ENCODE measurements at places on chromosomes 16 and 17.

GRCh38 chr16:56029026-56029425 is 153.9 kb upstream of the CES5A start:
- no peak for DNase-seq
- H3K36me3 ChIP-seq: no peaks in the 10 kb centered on the region
- no peak overlapping the region for H3K27ac ChIP-seq
- no peaks in the 10 kb centered on the region for H3K4me1 ChIP-seq
- H3K4me3 ChIP-seq: no peak overlapping the region

DNA sequence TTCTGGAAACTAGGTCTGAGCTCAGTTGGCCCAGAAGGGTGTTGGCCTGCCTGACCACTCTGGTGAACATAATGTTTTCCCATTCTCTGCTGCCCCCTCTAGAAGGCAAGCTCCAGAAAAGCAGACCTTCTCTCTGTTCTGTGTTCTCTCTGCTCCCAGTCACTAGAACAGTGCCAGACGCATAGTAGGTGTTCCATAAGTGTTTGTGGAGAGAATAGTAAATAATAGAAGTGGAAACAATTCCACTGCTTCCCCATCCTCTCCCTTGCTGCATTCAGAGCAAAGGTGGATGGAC is 32.2 kb upstream of the ETV4 start:
- no peak overlapping the region for H3K4me3 ChIP-seq
- no peaks in the 10 kb centered on the region for H3K36me3 ChIP-seq
- DNase-seq: no peak
- H3K27ac ChIP-seq: peak overlapping the region; percentile 73
- H3K4me1 ChIP-seq: no peaks in the 10 kb centered on the region

- H3K4me1 ChIP-seq: peaks cover 83% of the 10 kb centered on the region
- H3K36me3 ChIP-seq: no peaks in the 10 kb centered on the region
- peak overlapping the region; percentile 92 for H3K27ac ChIP-seq
- H3K27me3 ChIP-seq: peaks cover 17% of the 10 kb centered on the region
- no peak for DNase-seq
- H3K4me3 ChIP-seq: no peak overlapping the region
Observed at GRCh38 chr17:2062571-2063183, 7.8 kb downstream of the HIC1 start.

- no peak for DNase-seq
- no peaks in the 10 kb centered on the region for H3K36me3 ChIP-seq
- no peaks in the 10 kb centered on the region for H3K4me1 ChIP-seq
- no peak overlapping the region for H3K27ac ChIP-seq
- H3K4me3 ChIP-seq: no peak overlapping the region
Observed at GRCh38 chr17:64599187-64599676, 62.9 kb downstream of the SMURF2 start.

- H3K27me3 ChIP-seq: no peaks in the 10 kb centered on the region
- peak overlapping the region; percentile 77 for H3K4me3 ChIP-seq
- peak overlapping the region; percentile 95 for H3K27ac ChIP-seq
- DNase-seq: no peak
- H3K36me3 ChIP-seq: no peaks in the 10 kb centered on the region
Observed at GRCh38 chr17:28570716-28571360, 486 bp downstream of the PIGS start.

DNA sequence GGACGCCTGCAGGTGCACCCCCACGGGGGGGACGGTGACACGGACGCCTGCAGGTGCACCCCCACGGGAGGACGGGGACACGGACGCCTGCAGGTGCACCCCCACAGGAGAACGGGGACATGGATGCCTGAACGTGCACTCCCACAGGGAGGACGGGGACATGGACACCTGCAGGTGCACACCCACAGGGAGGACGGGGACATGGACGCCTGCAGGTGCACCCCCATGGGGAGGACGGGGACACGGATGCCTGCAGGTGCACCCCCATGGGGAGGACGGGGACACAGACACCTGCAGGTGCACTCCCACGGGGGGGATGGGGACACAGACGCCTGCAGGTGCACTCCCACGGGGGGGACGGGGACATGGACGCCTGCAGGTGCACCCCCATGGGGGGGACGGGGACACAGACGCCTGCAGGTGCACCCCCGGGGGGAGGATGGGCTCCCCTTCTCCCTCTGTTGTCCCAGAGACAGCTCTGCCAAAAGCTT is 114.5 kb upstream of the METRNL start:
- no peak overlapping the region for H3K4me3 ChIP-seq
- no peaks in the 10 kb centered on the region for H3K4me1 ChIP-seq
- H3K27me3 ChIP-seq: no peaks in the 10 kb centered on the region
- no peak for DNase-seq

GRCh38 chr17:81179861-81180260 is 13.8 kb upstream of the AATK start:
- H3K4me1 ChIP-seq: no peaks in the 10 kb centered on the region
- no peak overlapping the region for H3K4me3 ChIP-seq
- H3K27ac ChIP-seq: no peak overlapping the region
- DNase-seq: no peak
- no peaks in the 10 kb centered on the region for H3K36me3 ChIP-seq

GRCh38 chr17:73343168-73343634 is 31.4 kb upstream of the CDC42EP4 start:
- DNase-seq: peak; percentile 53
- H3K4me3 ChIP-seq: peak overlapping the region; percentile 24
- H3K4me1 ChIP-seq: peaks cover 40% of the 10 kb centered on the region

DNA sequence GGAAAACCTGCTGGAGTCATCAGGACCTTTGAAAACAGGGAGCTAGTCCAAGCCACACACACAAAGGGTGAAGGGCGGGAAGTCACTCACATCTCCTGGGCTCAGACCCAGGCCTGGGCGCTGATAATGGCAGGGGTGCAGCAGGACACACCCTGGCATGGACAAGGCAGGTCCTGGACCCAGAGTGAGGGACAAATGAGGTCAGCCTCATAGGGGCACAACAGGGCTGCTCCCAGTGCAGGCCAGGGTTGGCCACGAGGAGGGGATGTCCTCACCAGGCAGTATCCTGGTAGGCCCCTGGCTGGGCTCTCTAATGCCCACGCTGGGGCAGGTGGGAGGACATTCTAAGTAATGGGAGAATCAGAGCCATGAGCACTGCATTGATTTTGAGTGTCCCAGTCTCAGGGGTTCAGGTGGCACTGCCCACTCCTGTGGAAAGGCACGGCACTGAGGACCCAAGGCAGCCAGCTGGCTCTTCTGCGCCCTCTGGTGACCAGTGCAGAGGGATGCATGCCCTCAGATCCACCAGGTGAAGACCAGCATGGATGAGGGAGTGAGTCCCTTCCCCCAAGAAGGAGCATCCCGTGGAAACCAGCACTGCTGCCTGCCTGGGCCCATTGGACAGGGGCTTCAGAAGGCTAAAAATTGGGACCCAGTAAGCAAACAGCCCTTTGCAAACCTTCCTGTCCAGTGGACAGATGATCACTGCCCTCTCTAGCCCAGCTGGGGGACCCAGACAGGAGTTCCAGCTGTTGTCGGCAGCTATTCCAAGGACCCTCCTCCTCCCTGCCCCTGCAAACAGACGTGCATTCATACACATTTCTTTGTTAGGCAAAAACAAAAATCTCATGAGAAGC is 23.4 kb upstream of the SREBF1 start:
- no peaks in the 10 kb centered on the region for H3K4me1 ChIP-seq
- peak overlapping the region; percentile 85 for H3K27ac ChIP-seq
- H3K27me3 ChIP-seq: no peaks in the 10 kb centered on the region
- peaks cover 24% of the 10 kb centered on the region for H3K36me3 ChIP-seq

GRCh38 chr17:15106540-15106939 is 158.6 kb downstream of the PMP22 start:
- H3K36me3 ChIP-seq: no peaks in the 10 kb centered on the region
- no peak overlapping the region for H3K4me3 ChIP-seq
- H3K4me1 ChIP-seq: no peaks in the 10 kb centered on the region

- H3K4me1 ChIP-seq: no peaks in the 10 kb centered on the region
- no peak overlapping the region for H3K27ac ChIP-seq
- DNase-seq: peak; percentile 20
- H3K36me3 ChIP-seq: no peaks in the 10 kb centered on the region
Observed at GRCh38 chr17:16516594-16517051, 24.6 kb upstream of the LRRC75A start.

- H3K27me3 ChIP-seq: no peaks in the 10 kb centered on the region
- H3K4me1 ChIP-seq: no peaks in the 10 kb centered on the region
- no peak overlapping the region for H3K27ac ChIP-seq
- DNase-seq: no peak
- no peaks in the 10 kb centered on the region for H3K36me3 ChIP-seq
Observed at GRCh38 chr17:70813355-70813930, 644.1 kb downstream of the KCNJ2 start.

GRCh38 chr17:17508646-17509591 is 12.7 kb upstream of the RASD1 start:
- no peak overlapping the region for H3K27ac ChIP-seq
- H3K27me3 ChIP-seq: no peaks in the 10 kb centered on the region
- no peak overlapping the region for H3K4me3 ChIP-seq
- no peaks in the 10 kb centered on the region for H3K36me3 ChIP-seq
- H3K4me1 ChIP-seq: no peaks in the 10 kb centered on the region
- DNase-seq: no peak

DNA sequence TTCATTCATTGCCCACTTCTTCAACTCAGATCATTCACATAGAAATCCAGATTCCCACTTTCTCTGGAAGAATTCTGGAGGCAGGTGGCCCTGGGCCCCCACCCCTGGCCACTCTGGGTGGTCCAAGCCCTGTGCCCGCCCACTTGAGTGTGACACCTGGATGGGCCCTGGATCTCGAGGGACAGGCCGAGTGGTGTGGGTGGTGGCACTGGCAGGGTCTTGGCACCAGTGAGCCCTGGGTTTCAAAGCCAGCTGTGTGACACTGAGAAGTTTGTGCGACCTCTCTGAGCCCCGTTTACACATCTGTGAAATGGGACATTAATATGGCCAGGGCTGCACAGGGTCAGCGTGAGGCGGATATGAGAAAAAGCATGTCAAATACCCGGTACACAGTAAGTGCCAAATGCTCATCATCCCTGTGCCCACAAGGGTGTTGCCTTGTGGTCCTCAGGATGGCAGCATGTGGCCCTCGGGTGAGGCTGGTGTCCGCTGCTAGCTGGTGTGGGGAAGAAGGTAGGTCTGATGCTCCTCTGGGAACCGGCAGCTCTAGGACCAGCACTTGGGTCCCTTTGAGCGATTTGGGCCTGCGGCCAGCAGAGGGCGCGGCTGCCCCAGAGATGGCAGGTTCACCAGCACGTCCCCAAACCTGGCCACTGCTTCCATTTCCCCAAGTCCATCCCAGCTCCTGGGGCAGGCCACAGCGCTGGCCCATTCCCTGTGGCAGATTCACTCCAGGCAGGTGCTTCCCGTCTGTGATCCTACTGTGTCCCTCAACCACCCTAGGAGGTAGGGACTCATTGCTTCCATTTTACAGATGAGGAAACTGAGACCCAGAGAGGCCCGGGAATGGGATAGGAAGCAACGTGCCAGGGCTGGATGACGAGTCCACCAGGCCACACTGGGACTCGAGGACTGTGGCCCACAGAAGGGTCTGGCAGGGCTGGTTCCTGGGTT is 3.6 kb downstream of the OSGIN1 start:
- no peaks in the 10 kb centered on the region for H3K36me3 ChIP-seq
- DNase-seq: peak; percentile 72
- no peak overlapping the region for H3K27ac ChIP-seq
- no peak overlapping the region for H3K4me3 ChIP-seq

GRCh38 chr17:81386141-81386645 is 9.1 kb upstream of the BAHCC1 start:
- no peaks in the 10 kb centered on the region for H3K27me3 ChIP-seq
- peaks cover 42% of the 10 kb centered on the region for H3K4me1 ChIP-seq
- H3K36me3 ChIP-seq: no peaks in the 10 kb centered on the region
- DNase-seq: no peak
- peak overlapping the region; percentile 95 for H3K27ac ChIP-seq

- peak overlapping the region; percentile 27 for H3K4me3 ChIP-seq
- no peak overlapping the region for H3K27ac ChIP-seq
- no peak for DNase-seq
- no peaks in the 10 kb centered on the region for H3K36me3 ChIP-seq
Observed at GRCh38 chr17:44911133-44912001, 3.9 kb downstream of the GFAP start.

GRCh38 chr17:62966426-62967204 is 580 bp downstream of the TANC2 start:
- H3K27ac ChIP-seq: peak overlapping the region; percentile 86
- H3K27me3 ChIP-seq: no peaks in the 10 kb centered on the region

GRCh38 chr17:70121126-70121525 is 46.1 kb downstream of the KCNJ16 start:
- H3K4me3 ChIP-seq: no peak overlapping the region
- no peaks in the 10 kb centered on the region for H3K36me3 ChIP-seq
- no peaks in the 10 kb centered on the region for H3K4me1 ChIP-seq
- H3K27ac ChIP-seq: no peak overlapping the region
- H3K27me3 ChIP-seq: no peaks in the 10 kb centered on the region
- DNase-seq: no peak

DNA sequence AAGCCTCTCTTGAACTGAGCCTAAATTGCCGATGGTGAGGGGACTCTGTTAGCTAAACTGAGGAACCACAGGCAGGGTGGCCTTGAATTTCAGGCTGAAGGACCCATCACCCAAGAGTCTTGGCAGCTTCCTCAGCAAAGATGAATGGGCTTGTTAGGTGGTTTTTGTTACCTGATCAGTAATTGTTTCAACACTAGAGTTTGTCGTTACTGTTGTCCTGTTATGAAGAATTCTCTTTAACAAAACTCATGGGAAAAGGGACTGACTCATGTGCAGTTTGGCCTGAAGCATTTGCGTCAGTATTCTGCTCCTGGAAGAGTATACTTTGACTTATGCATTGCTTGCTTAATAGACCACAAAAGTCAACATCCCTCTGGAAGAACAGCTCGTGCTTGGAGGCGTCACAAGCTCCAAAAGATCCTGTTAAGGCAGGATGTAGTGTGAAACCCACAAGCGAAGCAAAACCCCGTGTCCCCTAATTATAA is 206.0 kb downstream of the IRX3 start:
- DNase-seq: no peak
- no peaks in the 10 kb centered on the region for H3K36me3 ChIP-seq
- H3K4me3 ChIP-seq: no peak overlapping the region
- no peaks in the 10 kb centered on the region for H3K27me3 ChIP-seq
- no peaks in the 10 kb centered on the region for H3K4me1 ChIP-seq
- no peak overlapping the region for H3K27ac ChIP-seq

DNA sequence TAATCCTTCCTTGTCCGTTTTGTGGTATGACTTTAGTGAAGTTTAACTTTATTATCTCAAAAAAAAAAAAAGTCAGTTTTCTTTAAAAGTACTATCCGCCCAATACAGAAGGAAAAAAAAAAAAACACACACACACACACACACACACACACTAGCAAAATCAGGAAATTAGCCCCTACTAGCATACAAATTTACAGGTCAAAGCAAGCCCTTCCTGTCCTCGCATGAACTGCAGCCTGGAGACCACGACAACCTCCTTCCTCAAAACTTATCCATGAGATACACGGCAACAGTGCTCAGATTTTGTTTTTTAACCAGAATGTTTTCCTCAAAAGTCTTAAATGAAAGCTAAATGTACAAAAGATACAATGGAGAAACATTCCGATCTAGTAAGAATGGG is 16.2 kb downstream of the NCOR1 start:
- no peaks in the 10 kb centered on the region for H3K36me3 ChIP-seq
- peaks cover 47% of the 10 kb centered on the region for H3K4me1 ChIP-seq
- H3K27me3 ChIP-seq: no peaks in the 10 kb centered on the region
- DNase-seq: no peak
